M059J (cell line): ENCODE measurements at places on chromosomes 7 and 10. TPM values are rescaled to one million over a fixed set of nuclear protein-coding genes. Genes with fewer than 3 reads are reported as not detected.
A peak's percentile ranks its signal among the peaks of the same experiment; 100 is the strongest.

The OPN1SW gene
- total RNA-seq = not detected in 2 replicates

The LRRC4 gene
- total RNA-seq = 0.39 TPM in 1 of 2 replicates, not detected in the other

GRCh38 chr10:72097448-72098300 lies 9.3 kb upstream of the SPOCK2 start:
- DNase-seq = peak; percentile 95

DNA sequence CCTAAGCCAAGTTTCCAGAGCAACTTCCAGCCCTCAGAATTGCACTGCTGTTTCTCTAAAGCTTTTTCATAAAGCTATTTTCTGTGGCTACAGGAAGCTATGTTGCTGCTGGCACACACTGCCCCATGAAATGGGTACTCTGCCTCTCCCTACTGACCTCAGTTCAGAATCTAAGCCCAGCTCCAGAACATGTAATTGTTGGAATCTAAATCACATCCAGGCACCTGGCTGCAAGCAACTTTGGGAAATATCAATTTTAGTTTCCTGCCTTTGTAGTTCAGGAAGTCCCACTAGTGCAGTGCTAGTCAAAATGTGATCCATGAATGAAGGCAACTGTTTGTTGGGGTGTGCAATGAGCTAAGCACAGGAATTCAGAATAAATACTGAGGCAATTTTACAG lies 226.2 kb downstream of the THSD7A start:
- DNase-seq = no peak
